ENCODE measurements at places on chromosomes 11 and 22.

DNA sequence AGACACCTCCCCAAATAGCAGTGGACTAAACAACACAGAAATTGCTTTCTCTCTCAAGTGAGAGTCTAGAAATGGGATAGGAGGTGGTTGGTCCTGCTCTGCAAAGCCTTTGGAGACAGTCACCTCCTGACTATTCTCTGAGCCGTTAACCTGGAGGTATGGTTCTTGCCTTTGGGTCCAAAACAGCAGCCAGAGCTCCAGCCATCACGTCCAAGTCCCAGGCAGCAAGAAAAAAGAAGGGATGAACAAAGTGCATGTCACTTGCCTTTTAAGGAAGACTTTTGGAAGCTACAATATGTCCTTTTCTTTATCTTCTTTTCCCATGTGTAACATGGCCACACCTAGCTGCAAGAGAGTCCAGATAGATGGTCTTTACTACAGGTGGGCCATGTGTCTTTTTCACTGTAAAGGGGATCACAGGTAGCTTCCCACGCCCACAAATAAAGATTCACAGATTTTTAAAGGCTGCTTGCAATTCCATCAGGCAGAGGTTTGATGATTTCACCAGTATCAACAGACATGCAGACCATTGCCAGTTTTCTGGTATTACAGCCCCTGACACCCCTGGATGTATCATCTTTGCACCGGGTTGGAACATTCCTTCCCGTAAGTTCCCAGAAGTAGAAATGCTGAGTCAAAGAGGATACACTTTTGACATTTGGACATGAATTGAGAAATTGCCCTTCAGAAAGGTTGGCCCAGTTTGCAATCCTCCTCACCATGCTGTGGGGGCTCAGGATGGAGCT, 66.0 kb downstream of the MYEOV start:
- DNase-seq, result peak; percentile 21

DNA sequence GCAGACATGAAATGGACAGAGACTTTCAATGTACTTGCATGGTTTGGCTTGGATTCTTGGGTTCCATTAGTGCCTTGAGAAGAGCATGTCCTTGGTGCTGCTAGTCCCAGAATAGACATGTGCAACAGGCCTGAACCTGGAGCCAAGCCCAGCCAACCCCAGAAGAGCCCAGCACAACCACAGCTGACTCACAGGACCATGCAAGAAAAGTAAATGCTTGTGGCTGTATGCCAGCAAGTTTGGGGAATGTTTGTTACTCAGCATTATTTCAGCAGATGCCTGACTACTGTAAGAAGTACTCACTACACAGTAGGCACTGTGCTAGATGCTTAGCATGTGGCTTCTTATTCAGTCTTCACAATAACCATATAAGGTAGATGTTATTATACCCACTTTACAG, 39.2 kb upstream of the HMGXB4 start:
- DNase-seq, result no peak

DNA sequence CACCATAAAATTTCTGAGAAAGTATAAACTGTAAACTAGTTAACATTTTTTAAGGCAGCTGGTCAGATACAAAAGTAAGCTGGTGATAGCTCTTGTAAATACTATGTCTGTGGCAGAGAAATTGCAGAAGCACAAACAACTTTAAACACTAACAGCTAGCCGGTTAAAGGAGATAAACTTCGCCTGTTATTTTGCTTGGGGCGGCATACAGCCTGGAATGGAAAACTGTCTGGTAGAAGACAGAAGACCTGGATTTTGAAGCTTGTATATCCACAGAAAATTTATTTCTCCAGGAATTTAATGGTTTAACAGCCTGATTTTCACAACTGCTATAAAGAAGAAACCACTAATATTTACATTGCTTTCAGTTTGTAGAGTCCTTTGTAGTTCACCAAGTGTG, 65.3 kb upstream of the FIBIN start:
- DNase-seq, result no peak

GRCh38 chr11:12215181-12215593, 104.8 kb downstream of the MICAL2 start:
- peak; percentile 61 for DNase-seq

DNA sequence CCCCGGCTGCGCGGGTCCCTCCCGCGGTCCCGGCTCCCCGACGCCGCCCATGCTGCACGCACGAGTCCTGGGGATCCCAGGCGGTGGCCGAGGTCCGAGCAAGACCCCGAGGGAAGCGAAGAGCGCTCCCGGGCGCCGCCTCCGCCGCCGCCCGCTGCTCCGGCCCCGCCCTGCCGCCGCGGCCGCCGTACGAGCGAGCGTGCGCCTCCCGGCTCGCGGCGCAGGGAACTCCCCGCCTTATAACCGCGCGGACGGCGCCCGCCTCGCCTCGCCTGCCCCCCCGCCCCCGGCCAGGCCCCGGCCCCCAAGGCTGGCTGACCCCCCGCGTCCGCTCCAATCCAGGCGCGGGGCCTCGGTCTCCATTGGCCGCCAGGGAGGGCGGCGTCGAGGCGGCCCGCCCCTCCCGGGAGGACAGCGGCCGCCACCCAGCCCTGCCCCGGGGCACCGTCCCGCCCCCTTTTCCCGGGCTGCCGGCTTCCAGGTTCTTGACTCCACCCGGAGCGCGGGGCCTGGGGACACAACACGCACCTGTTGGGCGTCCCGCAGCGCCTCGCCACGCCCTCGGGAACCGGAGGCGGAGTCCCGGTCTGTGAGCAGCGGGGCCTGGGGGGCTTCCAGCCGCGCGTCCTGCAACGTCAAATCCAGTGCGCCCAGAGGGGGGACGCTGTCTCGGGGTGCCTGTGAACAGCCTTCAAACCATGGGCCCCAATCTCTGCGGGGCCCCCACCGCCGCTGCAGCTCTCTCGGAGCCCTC, at the start of gene FADS3:
FADS3 (minus strand) TSS at position 215 of the 754 bp plus-strand sequence; CDS start at position 51, 164 bp downstream.
- DNase-seq, result peak; percentile 83

DNA sequence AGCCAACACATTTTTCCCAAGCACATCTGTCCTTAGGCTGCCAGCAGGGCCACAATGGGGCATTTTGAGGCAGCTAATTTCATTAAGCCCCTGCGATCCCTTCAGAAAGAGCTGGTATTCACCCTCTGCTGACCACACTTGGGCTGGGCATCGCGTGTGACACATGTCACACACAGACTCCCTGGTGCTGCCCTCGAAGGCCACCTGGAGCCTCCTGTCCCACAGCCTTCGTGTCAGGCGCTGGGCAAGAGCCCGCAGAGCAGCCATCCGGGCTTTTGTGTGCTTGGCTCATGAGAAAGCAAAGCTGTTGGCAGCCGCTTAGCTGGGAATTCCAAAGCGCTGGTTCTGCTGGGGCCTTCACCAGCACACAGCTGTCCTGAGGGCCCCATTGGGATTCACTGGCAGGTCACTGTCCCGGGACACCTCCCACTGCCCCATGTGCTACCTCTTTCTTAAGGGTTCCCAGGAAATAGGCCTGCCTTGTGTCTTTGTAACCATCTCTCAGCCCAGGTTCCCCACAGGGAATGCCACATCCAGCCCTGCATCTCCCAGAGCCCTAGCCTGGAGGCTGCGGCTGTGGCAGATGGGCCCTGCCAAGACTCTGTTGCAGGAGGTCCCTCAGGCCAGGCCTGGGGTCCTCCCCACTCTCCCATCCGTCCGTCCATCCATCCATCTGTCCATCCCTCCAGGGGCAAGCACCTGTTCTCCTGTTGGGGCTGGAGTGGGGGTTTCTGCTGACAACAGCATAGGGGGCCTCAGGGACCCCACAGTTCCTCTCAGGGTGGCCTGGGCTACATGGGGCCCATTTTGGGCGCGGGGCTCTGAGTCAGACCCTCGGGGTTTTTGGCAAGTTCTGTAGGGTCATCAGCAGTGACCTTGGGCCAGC, 4.9 kb downstream of the CLDN5 start:
- no peak for DNase-seq

DNA sequence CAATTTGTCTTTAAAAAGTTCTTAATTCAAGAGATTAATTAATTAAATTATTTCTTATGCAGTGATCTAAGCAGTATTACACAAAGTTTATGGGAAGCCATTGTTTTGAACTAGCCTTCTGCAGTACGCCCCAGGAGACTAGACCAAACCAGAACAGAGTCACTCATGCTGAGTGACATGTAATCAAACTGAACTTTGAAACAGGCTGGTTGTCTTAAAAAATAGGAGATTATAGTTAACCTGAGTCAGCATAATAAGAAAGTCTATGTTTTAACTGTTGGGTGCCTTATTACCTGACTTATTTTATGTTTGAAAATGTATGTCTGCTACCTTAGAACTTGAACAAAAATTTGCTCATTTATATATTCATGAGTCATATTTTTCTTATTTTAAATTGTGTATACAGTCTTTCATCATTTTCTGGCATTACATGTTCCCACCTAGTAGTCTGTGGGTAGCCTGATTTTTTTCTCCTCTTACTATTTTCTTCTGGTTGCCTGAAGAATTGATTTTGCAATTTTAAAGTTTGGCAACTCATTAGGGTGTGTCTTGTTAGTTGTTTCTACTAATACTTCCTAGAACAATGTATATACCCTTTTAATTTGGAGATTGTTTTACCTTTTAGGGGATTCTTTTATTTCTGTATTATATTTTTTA, 161.4 kb downstream of the AASDHPPT start:
- DNase-seq, result no peak

- DNase-seq, result no peak
These were observed 38.4 kb downstream of the NAV2 start for GRCh38 chr11:19751055-19751454.

DNA sequence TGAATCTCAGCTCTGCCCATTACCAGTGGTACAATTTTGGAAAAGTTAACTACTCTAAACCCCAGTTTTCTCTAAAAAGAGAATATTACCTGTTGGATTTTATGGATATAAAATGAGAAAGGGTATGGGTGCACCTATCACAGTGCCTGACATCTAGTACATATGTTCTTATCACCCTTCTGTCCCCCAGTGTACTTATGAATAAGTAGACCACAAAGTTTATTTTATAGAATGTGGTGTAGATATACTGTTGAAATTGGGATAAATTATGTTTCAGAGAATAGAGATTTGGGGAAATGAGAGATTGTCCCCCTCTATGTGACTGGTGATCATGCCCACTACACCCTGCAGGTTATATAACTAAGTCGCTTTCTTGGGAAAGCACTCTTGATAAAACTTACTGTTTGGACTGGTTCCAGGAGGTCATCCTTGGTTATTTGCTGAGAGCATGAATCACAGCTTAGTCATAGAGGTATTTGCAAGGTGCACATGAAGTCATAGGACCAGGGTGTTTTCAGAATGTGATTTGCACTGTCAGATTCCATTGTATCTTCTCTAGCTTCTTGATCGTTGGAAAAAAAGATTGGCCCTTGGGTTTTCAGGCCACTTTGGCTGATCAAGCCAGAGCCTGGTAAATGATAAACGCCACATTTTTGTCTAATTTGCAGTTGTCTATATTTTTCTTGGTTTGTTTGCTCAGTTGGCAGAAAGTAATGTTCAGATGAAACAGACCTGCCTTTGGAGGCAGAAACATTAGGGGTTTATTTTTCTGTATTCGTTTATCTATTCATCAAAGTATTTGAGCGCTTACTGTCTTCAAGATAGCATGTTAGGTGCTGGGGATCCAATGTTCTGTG, 21.3 kb downstream of the STX3 start:
- no peak for DNase-seq

GRCh38 chr11:2096011-2096918, 42.9 kb downstream of the IGF2 start:
- DNase-seq, result no peak

DNA sequence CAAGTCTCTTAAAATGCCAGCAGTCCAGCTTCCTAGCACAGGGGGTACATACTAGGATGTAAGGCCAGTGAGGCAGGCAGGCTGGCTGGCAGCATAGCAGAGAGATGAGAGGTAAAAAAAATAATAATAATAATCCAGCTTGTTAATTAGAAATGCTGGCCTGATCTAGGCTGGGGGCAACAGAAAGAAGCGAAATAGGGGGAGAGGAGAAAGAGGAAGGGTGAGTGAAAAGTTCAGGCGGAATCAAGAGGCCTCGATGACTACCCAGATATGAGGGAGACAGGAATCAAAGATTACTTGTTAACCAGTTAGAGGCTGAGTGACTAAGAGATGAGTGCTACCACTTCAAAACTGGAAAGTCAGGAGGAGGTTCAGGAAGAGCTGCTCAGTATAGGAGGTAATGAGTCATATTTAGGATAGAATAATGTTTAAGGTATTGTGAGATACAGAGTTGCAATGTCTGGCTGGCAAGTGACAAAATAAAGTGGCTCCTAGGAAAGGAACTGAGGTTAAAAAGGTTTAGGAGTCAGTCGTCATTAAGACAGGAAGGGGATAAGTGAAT, 2.8 kb downstream of the ALKBH8 start:
- DNase-seq, result peak; percentile 58

DNA sequence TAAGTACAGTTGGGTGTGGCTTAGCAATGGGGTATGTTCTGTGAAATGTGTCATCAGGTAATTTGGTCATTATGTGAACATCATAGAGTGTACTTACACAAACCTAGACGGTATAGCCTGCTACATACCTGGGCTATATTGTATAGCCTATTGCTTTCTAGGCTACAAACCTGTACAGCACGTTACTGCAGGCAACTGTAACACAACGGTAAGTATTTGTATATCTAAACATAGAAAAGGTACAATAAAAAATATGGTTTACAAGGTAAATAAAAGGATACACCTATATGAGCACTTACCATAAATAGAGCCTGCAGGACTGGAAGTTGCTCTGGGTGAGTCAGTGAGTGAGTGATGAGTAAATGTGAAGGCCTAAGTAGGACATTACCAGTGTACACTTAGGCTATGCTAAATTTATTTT, 73.1 kb upstream of the GDPD4 start:
- DNase-seq, result no peak

- DNase-seq, result no peak
These were observed 670.0 kb upstream of the KIRREL3 start for GRCh38 chr11:127670374-127671119.

GRCh38 chr22:37302674-37303555, 20.6 kb downstream of the CYTH4 start:
- no peak for DNase-seq

DNA sequence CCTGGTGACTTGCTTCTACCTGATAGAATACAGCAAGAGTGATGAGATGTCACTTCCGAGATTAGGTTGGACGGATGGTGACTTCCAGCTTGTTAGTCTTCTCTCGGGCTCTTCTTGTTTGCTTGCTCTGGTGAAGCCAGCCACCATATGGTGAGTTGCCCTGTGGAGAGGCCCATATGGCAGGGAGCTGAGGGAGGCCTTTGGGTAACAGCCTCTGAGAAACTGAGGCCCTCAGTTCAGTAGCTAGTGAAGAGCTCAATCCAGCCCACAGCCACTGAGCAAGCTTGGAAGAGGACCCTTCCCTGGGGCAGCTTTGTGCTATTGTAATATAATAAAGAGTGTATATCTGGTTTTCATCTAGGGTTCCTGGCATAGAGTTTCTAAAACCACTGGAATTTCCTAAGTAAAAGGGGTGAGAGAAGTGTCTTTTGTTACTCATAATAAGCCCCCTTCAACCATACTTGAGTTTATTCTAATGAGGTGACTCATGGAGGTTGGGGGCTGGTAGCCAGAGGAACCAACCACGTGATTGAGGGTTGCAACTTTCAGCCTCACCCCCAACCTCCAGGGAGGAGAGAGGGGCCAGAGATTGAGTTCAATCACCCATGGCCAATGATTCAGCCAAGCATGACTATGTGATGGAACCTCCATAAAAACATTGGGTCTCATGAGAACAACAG, 8.0 kb upstream of the TPCN2 start:
- DNase-seq, result peak; percentile 96

GRCh38 chr11:6824136-6824823, 21.2 kb upstream of the OR10A5 start:
- DNase-seq, result no peak
